ENCODE measurements at places on chromosomes 1 and 21.

DNA sequence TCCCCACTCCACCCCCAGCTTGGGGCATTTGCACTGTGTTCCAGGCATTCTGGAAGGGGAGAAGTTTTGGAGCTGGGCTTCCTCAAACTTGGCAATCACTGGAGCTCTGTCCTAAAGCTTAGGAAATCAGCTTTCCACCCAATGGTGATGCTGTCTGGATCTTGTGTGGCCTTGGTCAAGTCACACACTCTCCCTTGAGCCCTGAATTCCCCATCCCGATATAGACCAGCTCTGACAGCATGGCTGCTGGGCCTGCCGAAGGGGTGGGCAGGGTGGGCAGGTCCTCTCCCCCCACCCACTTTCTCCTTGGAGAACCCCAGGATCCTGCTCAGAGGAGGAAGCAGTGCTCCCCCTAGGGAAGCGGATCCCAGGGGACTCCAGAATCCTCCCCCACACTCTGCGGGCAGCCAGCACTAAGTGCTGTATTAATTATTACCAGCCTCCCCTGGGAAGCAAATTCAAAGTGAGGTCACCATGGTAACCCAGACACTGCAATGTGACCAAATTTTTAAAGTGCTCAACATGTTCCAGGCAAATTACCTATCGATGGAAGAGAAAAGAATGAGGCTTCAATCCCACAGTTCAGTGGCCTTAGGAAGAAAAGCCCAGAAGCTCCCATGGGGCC, 21.3 kb upstream of the LDLRAP1 start:
- no peak for DNase-seq

- no peak for DNase-seq
Measured at GRCh38 chr21:41751611-41752011, 15.2 kb downstream of the RIPK4 start.

- DNase-seq: no peak
Measured at GRCh38 chr1:99579691-99580172, 66.2 kb upstream of the PALMD start.

GRCh38 chr1:225388372-225388771, 39.5 kb downstream of the LBR start:
- no peak for DNase-seq

DNA sequence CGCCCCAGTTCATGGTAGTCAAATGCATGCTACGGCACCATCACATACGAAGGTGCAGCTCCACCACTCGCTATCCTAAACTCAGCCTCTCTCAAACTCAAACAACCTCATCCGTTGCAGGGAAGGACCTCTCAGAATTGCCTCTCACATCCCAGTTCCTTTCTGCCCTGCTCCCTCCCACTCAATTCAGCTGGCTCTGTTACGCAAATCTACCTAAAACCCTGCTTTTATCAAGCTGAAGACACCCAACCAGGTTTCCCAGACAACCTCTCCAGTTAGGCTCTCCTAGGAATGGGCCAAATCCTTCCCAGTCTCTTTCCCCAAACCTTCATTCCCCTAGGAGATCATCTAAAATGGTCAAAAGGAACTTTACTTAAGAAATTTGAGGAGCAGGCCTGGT, 62.9 kb downstream of the CLSTN1 start:
- DNase-seq: no peak

- DNase-seq: peak; percentile 26
Measured at GRCh38 chr1:92877792-92878191, 46.0 kb downstream of the RPL5 start.

GRCh38 chr1:17093822-17094393, 25.3 kb downstream of the PADI2 start:
- no peak for DNase-seq

DNA sequence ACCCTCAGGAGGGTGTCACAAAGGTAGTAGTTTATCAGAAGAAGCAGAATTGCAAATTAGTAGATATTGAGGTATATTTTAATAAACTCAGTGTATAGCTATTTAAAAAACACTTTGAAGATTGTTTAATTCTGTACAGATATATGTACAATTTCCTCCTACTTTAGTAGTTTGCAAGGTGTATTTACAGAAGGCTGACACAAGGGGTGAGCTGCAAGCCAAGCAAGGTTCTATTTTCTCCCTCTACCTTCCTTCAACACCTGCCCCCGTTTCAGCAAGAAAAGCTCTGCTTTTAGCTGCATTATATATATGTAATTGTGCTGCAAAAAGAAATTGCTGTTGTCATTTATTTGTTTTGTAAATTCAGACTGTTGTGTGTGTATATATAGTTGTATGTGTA, 674.2 kb upstream of the PKN2 start:
- no peak for DNase-seq

DNA sequence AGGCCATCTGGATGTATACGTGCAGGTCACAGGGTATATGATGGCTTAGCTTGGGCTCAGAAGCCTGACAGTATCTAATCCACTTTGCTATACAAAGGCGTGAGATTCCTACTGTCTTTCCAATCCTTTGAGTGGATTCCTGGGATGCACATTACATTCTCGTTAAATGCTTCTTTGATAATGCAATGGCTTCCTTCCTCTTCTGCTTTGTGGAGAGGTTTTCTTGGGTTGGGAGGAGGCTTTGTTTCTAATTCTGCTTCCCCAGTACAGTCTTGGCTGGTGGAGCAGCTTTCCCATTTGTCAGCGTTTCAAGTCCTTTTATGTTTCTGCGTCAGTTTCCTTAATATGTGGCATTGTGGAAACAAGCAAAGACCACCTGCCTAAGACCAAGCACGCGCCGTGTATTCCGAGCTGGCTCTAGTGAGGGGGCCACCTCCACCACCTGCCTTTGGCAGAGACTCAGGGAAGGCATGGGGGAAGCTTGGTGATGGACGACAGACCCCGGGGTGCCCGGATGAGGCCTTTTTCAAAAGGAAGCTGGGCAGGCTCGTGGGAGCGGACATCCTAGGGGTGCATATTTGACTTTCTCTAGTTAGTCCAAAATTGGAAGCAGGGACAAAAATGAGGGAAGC, 72.7 kb downstream of the WDR4 start:
- DNase-seq: no peak

GRCh38 chr21:28828981-28829380, 163.7 kb downstream of the LTN1 start:
- DNase-seq: no peak

DNA sequence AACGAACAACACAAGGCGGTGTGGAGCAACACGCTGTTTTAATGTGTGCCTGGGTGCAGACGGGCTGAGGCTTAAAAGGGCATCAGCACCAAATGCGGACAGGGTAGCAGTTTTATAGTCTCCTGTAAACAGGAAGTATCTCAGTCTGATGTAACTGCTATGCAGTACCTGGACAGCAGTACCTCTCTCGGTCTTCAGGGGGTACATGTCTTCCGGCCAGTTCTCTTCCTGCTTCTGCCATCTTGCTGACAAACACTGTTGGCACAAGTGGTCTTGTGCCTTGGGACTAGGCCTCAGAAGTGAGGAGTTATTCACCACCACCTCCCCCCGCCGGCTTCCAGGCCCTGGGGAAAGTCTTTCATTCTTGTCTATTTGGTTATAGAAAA, 49.7 kb upstream of the APOBEC4 start:
- no peak for DNase-seq

- no peak for DNase-seq
Measured at GRCh38 chr1:88302843-88303486, 381.1 kb upstream of the PKN2 start.

GRCh38 chr1:45569962-45570581, 13.8 kb upstream of the NASP start:
- peak; percentile 71 for DNase-seq

- no peak for DNase-seq
Measured at GRCh38 chr1:53050310-53050709, 11.7 kb upstream of the PODN start.

DNA sequence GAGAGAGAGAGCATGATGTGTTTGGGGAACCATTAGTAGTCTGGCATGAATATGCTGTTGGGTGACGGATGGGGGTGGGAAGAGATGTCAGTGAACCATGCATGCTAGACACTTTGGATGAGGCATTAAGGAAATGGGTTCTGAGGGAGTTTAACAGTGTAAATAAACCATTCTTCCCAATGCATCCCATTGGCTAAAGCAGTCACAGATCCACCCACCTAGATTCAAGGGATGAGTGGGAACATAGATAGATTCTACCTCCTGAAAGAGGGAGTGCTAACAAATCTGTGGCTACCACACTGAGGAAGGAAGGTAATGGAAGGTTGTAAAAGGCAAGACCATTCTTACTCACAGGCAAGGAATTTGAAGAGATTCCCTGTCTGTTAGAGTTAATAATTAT, 129.8 kb upstream of the CACNA1E start:
- no peak for DNase-seq

DNA sequence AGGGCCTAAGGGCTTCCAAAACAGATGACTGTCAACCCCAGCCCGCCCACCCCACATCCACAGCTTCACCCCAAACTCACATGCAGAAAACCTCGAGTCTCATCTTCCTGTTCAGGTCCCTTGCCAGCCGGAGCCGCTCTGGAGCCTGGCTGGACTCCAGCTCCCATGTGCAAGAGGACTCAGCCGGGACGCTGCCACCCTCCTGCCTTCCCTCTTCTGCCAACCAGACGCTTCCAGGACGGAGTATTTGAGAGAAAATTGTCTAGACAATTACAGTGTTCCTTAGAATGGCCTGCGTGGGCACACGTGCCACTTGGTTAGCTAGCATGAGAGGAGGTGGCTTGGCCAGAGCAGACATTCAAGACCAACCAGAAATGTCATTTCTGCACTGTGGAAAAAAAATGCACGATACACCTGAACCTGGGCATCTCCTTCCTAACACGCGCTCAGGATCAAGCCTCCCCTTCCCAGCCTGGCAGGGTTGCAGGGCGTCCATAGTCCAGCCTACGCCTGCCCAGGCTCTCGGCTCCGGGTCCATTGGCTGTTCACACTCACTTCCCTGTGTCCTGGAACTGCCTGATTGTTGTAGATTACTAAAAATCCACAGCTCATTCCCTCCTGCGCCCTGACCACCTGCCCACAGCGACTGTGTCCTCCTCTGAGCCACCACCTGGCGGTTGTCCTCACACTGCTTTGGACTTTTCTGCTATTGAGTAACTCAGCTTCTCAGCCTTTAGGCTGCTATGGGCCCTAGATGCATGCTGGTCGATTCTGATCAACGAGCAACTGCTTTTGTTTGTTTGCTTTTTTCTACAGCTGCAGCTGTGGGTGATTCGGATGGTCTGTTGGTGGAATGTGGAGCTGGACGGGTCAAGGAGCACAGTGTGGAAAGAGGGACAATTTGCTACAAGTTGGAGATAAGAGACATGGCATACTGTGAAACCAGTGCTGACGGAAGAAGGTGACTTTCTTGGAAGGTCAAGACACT, at the start of gene CLDN14:
Gene CLDN14 (minus strand): TSS at position 708 of the 988 bp plus-strand sequence. CDS start 18,427 bp downstream, outside the sequence.
- DNase-seq: no peak

DNA sequence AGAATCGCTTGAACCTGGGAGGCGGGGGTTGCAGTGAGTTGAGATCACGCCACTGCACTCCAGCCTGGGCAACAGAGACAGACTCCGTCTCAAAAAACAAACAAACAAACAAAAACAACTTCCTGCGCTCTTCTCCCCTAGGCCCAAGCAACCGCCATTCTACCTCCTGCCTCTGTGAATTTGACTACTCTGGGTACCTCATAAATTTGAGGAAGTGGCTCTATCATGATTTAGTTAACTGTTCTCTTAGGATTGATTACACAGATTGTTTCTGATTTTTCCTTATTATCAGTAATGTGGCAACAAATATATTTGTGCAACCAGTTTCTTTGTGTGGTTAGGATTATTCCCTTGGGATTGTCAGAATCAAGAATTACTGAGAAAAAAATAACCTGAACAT, 29.7 kb downstream of the OPTC start:
- DNase-seq: no peak

- DNase-seq: no peak
Measured at GRCh38 chr1:205009670-205010069, 33.3 kb upstream of the CNTN2 start.

DNA sequence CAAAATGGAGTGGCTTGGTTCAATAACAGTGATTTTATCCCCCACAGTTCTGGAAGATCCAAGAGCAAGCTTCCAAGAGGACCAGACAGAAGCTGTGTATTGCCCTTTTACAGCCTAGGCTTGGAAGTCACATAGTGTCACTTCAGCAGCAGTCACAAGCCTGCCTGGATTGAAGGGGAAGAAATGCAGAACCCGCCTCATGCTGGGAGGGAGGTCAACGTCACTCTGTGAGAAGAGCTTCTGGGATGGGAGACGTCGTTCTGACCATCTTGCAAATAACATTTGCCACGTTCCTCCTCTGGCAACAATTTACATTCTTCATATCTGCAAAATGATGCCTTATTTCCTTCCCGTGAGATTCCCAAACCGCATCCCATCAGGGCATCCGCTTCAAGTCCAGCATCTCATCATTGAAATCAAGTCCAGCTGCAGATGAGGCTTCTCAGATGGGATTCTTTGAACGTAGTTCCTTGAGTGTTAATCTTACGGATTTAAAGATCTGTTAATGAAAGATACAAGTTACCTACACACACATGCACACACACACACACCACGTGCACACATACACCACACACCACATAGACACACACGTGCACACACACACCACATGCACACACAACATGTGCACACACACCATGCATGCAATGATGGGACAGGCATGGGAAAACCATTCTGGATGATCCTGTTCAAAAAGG, 23.9 kb upstream of the KIF1B start:
- DNase-seq: no peak

DNA sequence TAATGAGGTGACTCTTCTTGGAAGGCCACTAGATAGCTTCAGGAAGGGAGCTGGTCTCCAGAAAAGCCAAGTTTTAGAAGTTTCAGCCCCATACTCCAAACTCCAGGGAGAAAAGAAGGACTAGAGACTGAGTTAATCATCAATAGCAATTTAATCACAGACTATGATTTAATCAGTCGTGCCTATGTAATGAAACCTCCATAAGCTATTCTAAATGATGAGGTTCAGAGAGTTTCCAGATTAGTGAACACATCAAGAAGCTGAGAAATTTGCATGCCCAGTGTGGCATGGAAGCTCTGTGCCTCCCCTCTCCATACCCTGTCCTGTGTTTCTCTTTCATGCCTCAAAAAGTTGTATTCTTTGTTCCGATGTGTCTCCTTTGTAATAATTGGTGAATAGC, 49.2 kb upstream of the CCDC190 start:
- no peak for DNase-seq

- DNase-seq: no peak
Measured at GRCh38 chr1:16266411-16267118, 29.6 kb upstream of the CPLANE2 start.

GRCh38 chr21:26832546-26832945, 12.7 kb downstream of the ADAMTS1 start:
- DNase-seq: no peak

- no peak for DNase-seq
Measured at GRCh38 chr1:234213658-234214128, 159.6 kb upstream of the COA6 start.

All from GM10248 (cell line).